ENCODE measurements at places on chromosomes 16 and 17.

DNA sequence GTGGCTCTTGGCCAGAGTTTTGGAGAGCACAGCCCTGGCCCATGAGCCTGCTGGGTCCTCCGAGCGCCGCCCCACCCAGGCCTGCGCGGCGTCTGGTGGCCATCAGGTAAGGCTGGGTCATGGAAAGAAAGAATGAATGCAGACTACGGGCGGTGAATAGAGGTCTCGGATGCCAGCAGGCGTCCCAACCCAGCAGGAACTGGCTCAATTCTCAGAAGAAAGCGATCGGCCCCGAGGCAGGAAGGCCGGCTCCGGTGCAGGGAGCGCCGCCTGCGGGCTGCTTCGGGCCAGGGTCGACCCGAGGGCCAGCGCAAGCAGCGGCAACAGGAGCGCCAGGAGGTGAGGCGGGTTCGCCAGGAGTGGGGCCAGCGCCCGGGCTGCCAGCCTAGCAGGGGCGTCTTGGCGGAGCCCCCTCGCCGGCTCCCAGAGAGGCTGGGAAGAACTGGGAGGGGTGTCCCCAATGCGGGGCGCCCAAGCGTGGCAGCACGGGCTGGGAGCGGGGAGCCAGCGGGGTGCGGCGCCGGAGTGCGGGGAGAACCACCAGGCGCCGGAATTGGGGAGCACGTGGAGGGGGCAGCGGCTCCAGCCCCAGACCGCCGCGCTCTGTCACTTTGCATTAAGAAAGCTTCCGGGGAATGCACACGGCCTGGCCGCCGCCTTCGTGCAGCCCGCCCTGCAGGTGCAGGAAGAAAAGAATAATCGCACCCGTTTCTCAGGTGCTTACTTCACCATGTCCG is 7.1 kb upstream of the TMC5 start:
- DNase-seq: peak; percentile 45

- no peak for DNase-seq
Measured at GRCh38 chr16:24571096-24571495, 31.7 kb downstream of the RBBP6 start.

DNA sequence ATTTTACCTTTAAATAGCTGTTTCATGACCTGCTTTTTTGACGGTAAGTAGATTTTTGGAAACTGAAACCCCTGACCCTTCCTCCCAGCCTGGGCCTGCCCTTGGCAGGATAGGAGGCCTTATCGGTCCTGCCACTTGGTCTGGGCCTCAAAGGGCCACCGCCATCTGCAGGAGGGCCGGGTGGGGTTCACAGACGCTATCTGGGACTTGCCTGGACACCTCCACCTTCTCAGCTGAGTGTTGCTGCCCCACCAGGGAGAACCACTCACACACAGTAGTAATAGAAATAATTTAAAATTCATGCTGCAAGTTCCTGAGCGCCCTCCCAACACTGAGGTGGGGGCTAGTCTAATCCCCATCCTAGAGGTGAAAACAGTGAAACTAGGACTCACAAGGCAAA is 4.6 kb upstream of the NPRL3 start:
- no peak for DNase-seq

DNA sequence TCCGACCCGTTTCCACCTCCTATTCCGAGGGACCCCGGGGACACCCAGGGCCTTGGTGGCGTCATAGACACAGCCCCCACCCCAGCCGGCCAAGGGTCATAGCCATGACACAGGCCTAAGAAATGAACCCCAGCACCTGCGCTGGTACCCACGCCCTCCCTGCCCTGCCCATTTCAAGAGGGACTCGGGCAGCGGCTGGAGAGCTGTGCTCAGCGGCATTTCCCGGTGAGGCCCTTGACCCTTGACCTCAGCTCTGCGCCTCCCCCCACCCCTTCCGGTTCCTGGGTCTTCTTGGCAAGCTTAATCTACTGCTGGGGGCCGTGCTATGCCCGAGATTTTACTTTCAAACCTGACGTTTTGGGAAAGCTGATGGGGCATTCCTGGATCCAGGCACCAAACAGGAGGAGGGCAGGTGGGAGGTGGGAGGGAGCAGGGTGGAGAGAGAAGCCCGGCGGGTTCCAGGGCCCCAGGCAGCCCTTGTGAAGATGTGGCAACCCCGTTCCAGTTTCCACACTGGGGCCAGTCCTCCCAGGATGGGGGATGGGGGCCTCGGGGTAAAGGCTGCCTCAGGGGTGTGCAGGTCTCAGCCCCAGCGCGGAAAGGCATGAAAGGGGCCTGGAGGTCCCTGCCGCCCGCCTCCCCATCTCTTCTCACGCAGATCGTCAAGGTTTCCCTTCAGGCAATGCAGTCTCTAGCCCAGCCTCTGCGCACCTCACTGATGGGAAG is at the start of gene SLC22A31:
TSS of gene SLC22A31 (minus strand) at position 414 of the 726 bp plus-strand sequence. CDS start at position 378, 36 bp downstream.
- DNase-seq: no peak

DNA sequence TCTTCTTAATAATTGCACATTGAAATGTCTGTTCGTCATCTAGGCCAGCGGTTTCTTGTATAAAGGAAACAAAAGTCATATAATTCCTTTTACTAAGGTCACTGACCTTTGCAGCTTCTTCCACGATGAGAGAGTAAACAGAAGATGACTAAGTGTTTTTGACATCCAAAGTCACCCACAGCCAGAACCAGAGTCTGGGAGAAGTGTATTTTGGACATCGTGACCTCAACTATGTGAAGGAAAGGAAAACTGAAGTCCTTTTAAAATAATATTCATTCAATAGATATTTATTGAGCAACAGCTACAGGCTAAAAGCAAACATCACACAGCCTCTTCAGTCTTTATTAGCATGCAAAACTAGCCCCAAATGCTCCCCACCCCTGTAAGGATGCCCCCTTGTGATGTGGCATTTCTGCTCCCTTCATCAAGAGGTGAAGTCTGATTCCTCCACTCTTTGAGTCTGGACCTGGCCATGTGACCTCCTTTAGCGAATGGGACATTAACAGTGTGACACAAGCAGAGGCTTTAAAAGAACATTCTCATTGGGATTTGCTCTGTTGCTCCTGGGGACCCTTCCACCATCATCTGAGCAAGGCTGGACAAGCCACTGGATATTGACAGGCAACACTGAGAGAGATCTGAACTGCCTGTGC is 8.1 kb upstream of the PMP22 start:
- no peak for DNase-seq

- peak; percentile 77 for DNase-seq
Measured at GRCh38 chr17:29176558-29177351, 3.4 kb downstream of the MYO18A start.

DNA sequence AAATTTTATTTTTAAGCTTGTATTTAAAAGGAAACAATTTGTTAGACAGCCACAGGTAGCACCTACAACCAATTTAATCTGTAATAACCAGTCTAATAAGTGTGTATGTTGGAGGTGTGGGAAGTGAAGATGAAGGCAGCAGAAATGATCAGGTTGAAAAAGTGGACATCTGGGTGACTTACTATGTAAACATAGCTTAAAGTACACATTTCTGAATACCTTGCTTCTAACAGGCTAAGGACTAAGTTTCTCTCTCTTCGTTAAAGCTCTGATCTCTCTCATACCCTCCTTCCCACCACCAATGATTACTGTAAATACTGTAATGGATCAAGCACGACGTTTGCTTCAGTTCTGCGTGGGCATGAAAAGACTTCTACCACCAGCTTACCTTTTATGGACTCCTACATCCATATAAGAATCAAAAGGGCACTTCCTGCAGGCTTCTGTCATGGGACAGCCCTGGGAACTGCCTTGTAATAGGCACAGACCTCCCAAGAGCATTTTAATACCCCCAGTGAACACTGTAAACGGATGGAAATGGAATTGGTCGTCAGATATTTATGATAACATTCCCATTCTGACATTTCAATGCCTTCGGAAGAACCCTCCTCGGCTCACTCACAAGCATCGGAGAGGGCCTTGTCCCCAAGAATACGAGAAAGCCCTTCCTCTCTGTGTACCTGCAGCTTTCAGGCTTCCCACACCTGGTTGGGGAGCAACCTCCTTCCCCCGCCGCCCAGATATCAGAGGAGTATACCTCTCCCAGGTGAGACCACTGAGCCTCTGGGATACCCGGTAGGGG is 700 bp downstream of the CCDC43 start:
- DNase-seq: peak; percentile 16

DNA sequence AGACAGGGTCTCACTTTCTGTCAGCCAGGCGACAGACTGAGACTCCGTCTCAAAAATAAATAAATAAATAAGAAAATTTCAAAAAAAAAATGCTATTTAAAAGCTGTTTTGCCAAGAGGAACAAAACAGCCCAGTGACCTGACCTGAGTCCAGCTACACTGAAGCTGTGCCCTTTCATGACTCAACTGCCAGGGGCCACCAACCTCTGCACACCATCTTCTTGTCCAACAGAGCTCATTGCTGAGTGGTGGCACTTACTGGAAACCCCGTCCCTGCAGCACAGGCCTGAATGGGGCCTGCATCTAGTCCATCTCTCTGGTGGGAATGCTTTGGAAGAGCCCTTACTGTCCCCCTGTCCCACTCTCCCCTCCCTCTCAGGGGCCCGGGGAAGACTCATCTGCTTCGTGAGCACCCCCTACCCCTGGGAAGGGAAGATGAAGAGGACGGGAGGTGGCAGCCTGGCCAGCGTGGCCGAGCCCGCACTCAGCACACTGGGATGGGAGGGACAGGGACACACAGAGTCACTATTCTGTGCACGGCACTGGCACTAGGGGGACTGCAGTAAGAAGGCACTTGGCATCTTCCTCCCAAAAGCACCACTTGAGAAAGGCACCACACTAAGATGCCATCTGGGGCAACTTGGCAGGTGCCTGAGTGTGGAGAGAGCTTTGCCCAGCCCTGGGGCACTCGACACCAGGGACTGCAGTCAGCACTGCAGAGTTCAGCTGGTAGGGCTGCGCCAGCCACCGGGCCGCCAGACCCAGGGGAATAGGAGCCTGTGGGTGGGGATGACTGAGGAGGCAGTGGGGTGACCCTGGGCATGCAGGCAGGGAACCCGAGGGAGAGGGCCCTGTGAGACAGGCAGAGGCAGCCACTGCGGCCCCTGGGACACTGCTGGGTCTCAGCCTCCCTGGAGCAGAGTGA is 13.5 kb downstream of the FBXO31 start:
- no peak for DNase-seq

GRCh38 chr17:732902-733720 is 715 bp downstream of the TLCD3A start:
- peak; percentile 52 for DNase-seq

GRCh38 chr17:42378959-42379594 is 9.2 kb downstream of the STAT3 start:
- DNase-seq: no peak

DNA sequence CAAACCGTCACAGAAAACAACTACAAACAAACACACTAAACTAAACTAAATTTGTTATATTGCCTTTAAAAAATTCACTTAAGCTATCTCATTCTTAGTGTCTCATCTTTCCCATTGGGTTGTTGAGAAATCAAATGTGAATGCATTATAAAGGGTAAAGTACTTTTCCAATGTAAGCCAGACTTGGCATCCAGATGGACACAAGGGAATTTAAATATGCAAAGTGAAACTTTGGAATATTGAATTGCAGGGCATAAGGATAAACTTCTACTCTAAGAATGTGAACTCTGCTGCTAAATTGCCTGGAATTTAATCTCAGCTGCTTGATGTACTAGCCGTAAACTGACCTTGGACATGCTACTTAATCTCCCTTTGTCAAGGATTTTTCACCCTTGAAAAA is 1554.6 kb downstream of the CDH8 start:
- DNase-seq: no peak

- no peak for DNase-seq
Measured at GRCh38 chr17:77479372-77480198, 338.8 kb downstream of the SEC14L1 start.

- no peak for DNase-seq
Measured at GRCh38 chr16:84314814-84315213, 20.1 kb downstream of the WFDC1 start.

- no peak for DNase-seq
Measured at GRCh38 chr17:9677411-9677810, 32.1 kb downstream of the USP43 start.

- DNase-seq: peak; percentile 90
Measured at GRCh38 chr16:88737298-88738150, 31.2 kb downstream of the CTU2 start.

DNA sequence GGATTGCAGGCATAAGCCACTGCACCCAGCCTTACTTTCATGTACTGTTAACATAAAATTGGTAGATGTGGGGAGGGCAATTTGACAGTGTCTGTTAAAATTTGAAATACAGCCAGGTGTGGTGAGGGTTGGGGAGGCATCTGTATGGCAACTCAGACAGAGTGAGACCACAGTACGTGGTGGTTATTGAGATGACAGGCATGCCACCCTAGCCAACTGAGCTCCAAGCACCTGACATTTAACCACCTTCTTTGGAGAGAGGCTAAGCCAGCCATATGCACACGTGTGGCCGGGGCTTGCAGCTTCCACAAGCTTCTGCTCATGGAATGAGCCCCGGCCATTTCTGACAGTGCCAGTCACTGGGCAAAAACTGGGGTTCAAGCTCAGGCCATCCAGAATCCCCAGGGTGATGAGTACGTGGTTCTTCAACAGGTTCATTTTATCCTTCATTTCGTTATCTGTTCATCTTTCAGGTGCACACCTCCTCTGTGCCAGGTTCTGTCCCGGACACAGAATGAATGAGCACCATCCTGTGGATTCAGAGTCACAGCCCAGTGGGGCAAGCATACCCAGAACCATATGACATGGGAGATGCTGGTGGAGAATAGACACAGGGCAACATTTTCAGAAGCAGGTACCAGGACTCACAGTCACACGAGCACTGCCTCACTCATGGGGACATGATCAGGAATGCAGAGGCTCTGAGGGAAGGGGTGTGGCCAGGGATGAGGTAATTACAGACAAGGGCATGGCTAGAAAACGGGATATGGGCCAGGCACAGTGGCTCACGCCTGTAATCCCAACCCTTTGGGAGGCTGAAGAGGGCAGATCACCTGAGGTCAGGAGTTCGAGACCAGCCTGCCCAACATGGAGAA is 36.2 kb downstream of the C16orf82 start:
- no peak for DNase-seq

DNA sequence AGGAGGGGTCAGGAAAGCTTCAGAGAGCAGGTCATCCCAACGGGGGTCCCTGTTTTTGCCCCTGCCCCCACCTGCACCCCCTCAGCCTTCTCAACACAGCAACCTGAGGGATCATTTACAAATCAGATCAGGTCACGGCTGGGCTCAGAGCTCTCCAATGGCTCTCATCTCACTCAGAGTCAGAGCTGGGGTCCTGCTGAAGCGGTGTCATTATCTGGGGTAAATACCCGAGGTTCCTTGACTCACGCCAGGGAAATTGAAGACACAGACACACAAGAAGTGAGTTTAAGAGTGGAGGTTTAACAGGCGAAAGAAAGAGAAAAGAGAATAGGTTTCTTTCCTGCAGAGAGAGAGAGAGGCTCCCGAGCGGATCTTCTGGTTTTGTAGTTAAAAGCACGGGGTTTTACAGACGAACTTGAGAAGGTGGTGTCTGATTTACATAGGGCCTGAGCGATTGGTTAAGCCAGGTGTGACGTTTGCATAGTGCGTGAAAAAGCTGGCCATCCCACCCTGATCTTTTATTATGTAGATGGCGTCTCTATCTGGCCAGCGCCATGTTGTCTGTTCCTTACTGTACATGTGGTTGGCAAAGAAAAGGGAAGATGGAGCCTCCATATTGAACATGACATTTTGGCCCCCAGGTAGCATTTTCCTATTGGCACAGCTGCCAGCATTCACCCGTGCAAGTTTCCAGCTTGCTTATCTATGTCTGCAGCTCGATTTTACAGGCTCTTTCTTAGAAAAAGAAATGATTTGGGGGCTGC is 51.4 kb downstream of the WSB1 start:
- DNase-seq: no peak

- no peak for DNase-seq
Measured at GRCh38 chr16:5541356-5541755, 443.8 kb upstream of the EEF2KMT start.

- no peak for DNase-seq
Measured at GRCh38 chr16:24737391-24737871, 8.0 kb downstream of the TNRC6A start.
